ENCODE measurements at places on chromosomes 1 and 21.

GRCh38 chr1:19205403-19205802, 4.7 kb downstream of the UBR4 start:
- DNase-seq: no peak

- DNase-seq: no peak
Measured at GRCh38 chr1:31434101-31434871, 21.3 kb downstream of the SERINC2 start.

GRCh38 chr1:98086796-98087441, 166.1 kb upstream of the DPYD start:
- no peak for DNase-seq

GRCh38 chr21:44836666-44837471, 19.0 kb upstream of the SUMO3 start:
- no peak for DNase-seq

DNA sequence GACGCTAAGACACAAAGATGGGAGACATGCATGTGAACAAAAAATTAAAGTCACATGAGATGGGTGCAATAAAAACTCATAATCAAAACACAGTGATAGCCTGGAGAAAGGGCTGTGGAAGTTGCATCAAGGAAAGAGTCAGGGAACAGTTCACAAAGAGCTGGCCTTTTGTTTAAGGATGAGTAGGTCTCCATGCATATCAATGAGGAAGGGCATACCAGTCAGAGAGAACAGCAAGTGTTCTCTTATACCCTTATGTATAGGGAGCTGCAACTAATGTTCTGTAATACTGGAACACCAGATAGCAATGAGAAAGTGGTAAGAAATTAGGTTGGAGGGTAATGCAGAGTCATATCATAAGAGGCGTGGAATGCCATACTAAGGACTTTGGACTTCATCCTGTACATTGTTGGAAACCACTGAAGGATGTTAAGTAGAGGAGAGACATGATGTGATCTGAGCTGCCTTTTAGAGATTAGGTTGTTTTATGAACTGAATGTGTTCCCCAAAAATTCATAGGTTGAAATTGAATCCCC, 46.7 kb upstream of the SAMD13 start:
- DNase-seq: no peak

DNA sequence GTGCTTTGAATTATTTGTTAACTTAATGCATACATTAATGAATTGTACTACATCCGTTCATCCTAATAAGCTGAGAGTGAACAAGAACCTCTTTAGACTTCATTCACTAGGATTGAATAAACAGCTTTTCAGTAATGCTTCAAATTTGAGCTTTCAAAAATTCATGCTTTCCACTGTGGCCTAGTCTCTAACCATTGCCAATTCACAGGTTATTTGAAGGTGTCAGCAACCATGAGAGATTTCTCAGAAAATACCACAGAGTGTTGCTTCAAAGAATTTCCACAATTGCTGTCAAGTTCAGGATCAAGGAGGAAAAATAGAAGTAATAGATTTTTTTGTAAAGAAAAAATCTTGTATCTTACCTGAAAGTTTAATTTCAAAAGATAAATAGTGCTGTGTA, 72.7 kb downstream of the AK5 start:
- DNase-seq: no peak

DNA sequence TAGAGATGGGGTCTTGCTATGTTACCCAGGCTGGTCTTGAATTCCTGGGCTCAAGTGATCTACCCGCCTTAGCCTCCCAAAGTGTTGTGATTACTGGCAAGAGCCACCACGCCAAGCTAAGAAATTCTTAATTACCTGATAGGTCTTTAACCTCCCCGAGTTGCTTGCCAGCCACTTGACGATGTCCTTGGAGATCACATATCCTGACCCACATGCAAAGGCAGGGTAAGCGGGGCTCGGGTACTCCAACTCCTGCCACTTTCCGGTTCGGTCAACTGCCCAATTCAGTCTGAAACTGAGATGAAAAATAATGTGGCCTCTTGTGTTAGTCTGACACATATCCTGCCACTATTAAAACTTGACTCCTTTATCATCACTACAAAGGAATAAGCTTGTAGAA, 50.2 kb downstream of the B3GALNT2 start:
- no peak for DNase-seq

DNA sequence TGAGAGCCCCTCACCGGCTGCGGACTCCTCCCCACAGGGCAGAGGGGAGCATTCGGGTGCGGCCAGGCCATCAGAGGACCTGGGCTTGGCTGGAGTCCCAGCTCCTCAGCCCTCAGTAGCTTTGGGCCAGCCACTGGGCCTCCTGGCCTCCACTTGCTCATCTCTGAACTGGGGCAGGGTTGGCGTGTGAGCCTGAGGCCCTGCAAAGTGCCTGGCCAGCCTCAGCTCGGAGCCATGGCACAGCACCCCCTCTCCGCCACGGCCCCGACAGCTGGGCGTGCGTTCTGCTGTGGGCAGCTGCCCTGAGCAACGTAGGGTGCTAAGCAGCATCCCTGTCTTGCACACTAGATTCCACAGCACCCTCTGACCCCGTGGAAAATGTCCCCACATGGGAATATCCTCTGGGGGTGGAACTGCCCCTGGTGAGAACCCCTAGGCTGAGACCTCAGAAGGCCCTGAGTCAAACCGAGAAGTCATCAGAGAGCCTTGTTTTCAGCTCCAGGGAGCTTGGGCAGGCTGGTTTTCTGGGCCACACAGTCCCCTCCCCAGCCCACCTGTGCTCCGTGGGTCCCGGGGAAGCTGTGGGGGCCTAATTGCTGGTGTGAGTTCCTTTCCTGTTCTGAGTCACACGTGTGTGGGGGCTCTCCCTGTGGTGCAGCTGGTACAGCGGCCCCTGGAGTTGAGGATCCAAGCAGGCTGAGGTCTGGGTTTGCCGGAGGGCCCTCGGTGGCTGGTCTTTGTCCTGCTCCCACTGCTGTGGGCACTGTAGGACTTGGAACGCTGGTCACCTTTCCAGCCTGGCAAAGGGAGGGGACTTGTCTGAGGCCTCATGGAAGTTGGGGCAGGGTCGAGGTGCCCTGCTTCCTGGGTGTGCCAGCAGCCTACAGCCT, 24.5 kb downstream of the TP73 start:
- DNase-seq: peak; percentile 72

- no peak for DNase-seq
Measured at GRCh38 chr1:170863621-170864020, 71.7 kb upstream of the MROH9 start.

GRCh38 chr1:89035080-89035479, 12.4 kb upstream of the GBP3 start:
- no peak for DNase-seq

DNA sequence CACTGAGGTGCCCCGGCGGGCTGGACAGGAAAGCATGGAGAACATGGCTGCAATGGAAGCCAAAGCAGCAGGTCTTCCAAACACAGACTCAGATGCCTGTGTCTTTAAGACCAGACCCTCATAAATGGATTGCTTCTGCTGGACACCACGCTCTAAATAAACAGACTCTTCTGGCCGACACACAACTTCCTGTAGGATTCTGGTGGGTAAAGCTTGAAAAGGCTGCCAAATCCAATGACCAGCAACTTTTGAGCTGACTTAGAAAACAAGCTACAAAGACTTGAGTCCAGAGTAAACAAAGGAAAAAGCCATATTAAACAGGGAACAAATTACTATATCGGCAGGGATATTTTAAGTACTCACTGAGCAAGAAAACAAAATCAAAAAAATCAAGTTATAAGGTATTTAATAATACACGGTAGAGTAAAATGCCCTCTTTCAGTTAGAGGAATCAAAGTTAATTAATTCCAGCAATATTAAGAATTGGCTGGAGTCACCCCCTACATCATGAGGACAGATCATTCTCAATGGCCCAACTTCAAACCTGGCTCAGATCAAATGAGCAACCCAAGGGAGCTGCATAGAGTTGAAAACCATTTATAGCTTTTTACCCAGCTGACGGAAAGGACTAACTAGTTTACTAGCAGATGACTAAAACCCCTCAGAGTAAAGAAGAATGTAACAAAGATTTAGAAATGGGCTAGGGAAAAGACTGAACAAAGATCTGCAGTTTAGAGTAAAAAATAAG, 102.4 kb downstream of the TGFBR3 start:
- no peak for DNase-seq

DNA sequence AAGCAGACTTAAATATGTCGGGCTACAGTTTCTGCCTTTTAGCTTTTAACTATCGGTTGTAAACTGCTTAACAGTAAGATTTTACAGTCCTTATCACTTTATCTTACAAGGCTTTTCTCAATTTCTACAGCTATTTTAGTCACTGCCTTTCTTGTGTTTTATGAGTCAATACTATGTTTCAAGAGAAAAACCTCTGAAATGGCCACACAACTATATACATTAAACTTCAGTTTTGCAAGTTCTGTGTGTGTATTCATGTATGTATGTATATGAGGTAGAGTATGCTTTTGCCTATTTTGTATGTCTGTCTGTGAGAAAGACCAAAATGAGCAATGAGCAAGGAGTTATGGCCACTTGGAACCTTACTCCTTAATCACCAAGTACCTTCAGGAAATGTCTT, 169.8 kb downstream of the SYT2 start:
- no peak for DNase-seq
